ENCODE measurements at places on chromosomes 3 and 15.

DNA sequence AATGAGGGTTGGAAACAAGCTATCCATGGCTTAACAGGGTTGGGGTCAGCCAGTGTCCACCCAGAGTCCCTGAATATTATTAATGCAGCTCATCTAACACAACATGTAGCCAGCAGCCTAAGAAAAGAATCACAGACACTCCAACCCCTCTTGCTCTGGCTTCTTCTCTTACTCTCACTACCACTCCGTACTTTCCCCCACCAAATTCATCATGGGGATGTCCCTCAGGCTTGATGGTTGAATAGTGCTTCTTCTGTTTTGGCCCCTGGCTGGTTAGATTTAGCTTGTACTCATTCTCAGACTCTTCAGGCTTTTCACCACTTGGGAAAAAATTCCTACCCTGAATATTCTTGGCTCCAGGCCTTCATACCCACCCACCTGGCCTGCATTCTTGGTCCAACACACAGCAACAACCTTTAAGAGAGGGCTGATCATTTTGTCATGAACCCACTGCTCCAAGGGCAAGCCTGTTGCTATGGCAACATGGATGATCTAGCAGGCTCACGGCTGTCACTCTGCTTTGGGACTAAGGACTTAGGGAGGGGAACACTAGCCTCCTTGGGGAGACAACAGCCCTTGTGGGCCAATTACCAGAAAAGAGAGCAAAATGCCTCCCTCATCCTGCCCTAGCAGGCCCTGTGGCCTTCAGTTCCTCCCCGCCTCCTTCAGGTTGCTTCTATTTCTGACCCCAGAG lies 9.4 kb upstream of the MED12L start:
- no peak for DNase-seq

GRCh38 chr3:168273917-168274316 lies 178.2 kb upstream of the GOLIM4 start:
- DNase-seq, result no peak

GRCh38 chr3:179819379-179819778 lies 166.5 kb downstream of the USP13 start:
- no peak for DNase-seq

DNA sequence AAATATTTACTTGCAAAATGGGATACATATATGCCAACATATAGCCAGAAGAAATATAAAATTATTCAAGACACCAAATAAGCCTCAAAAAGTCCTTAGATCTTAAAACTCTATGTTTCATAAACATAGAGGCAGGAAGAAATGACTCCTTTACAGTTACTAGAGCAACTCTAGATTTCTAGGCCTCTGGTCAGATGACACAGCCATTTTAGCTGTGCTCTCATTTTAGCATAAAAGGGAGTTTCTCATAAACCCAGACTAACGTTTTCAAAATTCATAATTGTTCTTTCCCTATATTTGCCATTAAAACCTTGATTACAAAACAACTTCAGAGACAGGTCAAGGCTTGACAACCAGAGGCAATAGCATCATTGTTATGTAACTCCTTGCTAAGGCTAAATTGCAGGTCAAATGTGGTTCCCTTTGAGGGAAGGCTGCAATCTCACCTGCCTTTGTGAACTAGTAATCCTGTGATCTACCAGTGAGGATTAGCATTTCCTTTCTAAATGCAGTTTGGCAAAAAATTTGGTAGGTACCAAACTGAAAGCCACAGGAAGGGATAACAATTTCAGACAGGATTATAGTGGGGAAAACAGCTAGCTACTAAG lies 8.2 kb downstream of the THOC7 start:
- DNase-seq, result no peak

- DNase-seq, result no peak
Measured at GRCh38 chr15:100101426-100102089, 240.2 kb downstream of the ADAMTS17 start.
